ENCODE measurements at places on chromosomes 2 and 18. TPM values are rescaled to one million over a fixed set of nuclear protein-coding genes. Genes with fewer than 3 reads are reported as not detected.

The TSPYL6 gene
- not detected for total RNA-seq

The CFAP53 gene
- 0.29 TPM for total RNA-seq

The HOXD3 gene
- total RNA-seq, result not detected

The TMEM198 gene
- 0.80 TPM for total RNA-seq

The CBLN2 gene
- total RNA-seq, result 0.12 TPM
